GM23248 (cell line): ENCODE measurements at places on chromosomes 4 and X. TPM values are rescaled to one million over a fixed set of nuclear protein-coding genes. Genes with fewer than 3 reads are reported as not detected.

NOX1 gene
- total RNA-seq = not detected in 2 replicates

PNMA6A gene
- 0.22 and 1.1 TPM in 2 replicates for total RNA-seq

PARM1 gene
- under 0.01 TPM in 1 of 2 replicates, not detected in the other for total RNA-seq

SHOX gene
- total RNA-seq = not detected in 2 replicates

TCEAL6 gene
- not detected in 2 replicates for total RNA-seq

NHS gene
- 4.8 and 5.6 TPM in 2 replicates for total RNA-seq

DDIT4L gene
- total RNA-seq = 2.3 and 3.2 TPM in 2 replicates
